ENCODE measurements at places on chromosomes 16 and 17. TPM values are rescaled to one million over a fixed set of nuclear protein-coding genes. Genes with fewer than 3 reads are reported as not detected.

The TK1 gene
- 23.8 TPM for total RNA-seq

- DNase-seq: no peak
Observed at GRCh38 chr16:88870608-88871348, 4.3 kb upstream of the PABPN1L start.

- DNase-seq: no peak
Observed at GRCh38 chr17:79618383-79619067, 7.7 kb upstream of the RBFOX3 start.

The RNF43 gene
- total RNA-seq: 0.56 TPM

The TEKT1 gene
- total RNA-seq: 1.2 TPM

DNA sequence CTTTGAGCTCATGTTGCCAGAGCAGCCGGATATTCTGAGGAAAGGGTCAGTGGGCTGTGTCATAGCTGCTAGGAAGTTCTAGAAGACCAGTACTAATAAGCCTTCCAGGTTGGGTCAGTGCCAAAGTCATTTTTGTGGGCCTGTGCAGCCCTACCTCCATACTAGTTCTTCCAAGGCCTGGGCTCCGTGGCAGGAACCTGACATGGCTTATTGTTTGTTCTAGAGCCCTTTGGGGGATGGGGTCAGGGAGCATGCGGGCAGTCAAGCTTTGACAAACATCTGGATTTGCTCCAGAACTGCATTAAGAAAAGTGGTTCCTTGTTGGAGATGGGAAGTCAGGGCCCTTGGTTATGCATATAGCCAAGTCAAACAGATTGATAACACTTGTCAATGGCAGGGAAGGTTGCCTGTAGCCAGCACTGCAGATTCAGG lies 7.6 kb downstream of the ALKBH5 start:
- DNase-seq: no peak

DNA sequence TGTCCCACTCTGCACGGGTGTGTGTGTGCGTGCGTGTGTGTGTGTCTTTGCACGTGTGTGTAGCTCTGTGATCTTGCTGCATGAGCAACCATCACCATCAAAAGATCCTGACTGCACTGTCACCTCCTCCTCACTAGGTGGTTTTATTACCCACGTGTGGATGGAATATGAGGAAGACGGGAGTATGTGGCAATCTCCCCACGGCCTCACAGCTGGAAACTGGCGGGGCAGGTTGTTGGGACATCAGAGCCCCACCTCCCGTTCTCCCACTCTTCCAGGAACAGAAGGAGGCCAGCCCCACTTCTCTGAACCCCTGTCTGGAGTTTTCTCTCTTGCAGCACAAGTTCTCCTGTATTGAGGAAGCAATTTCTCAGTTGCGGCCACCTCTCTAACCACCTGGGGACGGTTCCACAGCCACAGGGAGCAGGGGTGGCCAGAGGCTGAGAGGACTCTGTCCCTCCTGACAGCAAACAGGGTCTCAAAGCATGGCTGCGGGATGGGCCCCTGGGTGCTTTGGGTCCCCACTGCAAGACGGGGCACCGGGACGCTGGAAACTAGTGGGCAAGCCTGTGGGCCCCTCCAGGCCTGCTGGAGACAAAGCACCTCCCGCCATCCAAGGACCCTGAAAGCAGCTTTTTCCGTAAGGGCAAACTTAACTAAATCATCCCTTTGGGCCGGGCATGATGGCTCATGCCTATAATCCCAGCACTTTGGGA lies 27.9 kb upstream of the ATP2C2 start:
- no peak for DNase-seq
